ENCODE measurements at places on chromosomes 6 and 20. TPM values are rescaled to one million over a fixed set of nuclear protein-coding genes. Genes with fewer than 3 reads are reported as not detected.

STX11 gene
- total RNA-seq, result 8.9 TPM

GRCh38 chr6:707576-708236, 14.8 kb upstream of the EXOC2 start:
- DNase-seq, result no peak

TSBP1 gene
- not detected for total RNA-seq

PTK6 gene
- 0.13 TPM for total RNA-seq

ISM1 gene
- total RNA-seq, result 1.5 TPM

GRCh38 chr6:170063851-170064602, 226.9 kb downstream of the DLL1 start:
- DNase-seq, result no peak

- DNase-seq, result no peak
These were observed 34.9 kb downstream of the SHLD1 start for GRCh38 chr20:5785146-5785545.

TSPO2 gene
- not detected for total RNA-seq

GRCh38 chr6:2988426-2989331, 11.0 kb upstream of the NQO2 start:
- DNase-seq, result peak; percentile 94

RAET1L gene
- not detected for total RNA-seq

- no peak for DNase-seq
These were observed 54.3 kb downstream of the RNF144B start for GRCh38 chr6:18441251-18441979.

TINAG gene
- 0.16 TPM for total RNA-seq

GRCh38 chr20:8020314-8021079, 936 bp upstream of the TMX4 start:
- no peak for DNase-seq

DNA sequence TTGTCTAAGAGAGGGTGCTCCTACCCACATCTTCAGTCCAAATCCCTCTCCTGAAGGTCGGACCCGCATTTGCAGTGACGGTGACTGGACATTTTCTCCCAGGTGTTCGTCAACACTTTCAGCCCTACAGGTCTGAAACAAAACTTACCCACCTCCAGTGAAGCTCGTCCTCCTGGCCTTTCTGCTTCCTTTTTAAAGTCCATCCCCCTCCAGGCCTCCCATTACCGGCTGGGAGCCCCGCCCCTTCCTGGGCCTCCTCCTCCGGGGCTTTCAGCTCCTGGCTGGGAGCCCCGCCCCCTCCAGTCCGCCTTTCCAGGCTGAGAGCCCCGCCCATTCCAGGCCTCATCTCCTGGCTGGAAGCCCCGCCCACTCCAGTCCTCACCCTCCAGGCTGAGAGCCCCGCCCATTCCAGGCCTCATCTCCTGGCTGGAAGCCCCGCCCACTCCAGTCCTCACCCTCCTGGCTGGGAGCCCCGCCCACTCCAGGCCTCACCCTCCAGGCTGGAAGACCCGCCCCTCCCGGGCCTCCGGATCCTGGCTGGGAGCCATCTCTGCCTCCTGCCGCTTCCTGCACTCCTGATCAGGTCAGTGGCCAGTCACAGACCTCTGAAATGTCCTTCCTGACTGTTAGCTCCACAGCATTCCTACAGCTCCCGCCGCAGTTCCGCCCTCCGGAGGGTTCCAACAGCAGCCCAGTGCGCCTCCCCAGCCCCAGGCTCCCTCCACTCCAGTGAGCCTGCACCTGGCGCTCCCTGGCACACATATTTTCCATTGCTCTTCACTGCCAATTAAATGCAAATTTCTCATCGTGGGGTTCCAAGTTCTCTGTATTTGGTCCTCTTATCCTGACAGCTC, 98.5 kb downstream of the LY86 start:
- peak; percentile 94 for DNase-seq

Data from Right ventricle myocardium superior (tissue), 1 donor.